Suprapubic skin (tissue), 4 donors: ENCODE measurements at places on chromosomes 2 and 18.

DNA sequence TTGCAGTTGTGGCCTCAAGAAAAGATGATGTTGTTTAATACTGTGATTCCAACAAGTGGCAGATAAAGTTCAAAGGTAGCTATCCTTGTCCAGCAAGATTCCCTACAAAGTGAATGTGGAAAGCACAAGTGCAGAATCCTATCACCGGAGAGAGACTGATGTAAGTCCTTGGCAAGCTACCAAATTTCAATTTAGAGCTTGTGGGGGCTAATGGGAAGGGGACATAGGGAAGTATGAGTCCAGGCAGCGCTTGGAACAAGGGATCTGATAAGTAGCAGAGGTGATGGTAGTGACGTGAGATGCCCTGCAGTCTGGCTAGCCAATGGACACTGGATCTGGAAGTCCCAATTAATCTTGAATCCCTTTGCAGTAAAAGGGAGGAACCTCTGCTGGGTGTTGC, 165.2 kb upstream of the DTNA start:
- no peak overlapping the region for H3K27ac ChIP-seq
- no peak for DNase-seq
- H3K4me3 ChIP-seq, result no peak overlapping the region
- no peaks in the 10 kb centered on the region for H3K36me3 ChIP-seq

GRCh38 chr2:60154142-60154541, 399.3 kb downstream of the BCL11A start:
- no peak overlapping the region for H3K27ac ChIP-seq
- no peak for DNase-seq
- H3K4me3 ChIP-seq, result no peak overlapping the region
- H3K4me1 ChIP-seq, result no peaks in the 10 kb centered on the region

GRCh38 chr18:35106845-35107148, 65.6 kb downstream of the MAPRE2 start:
- no peaks in the 10 kb centered on the region for H3K4me1 ChIP-seq
- H3K27ac ChIP-seq, result no peak overlapping the region
- H3K36me3 ChIP-seq, result no peaks in the 10 kb centered on the region
- no peak for DNase-seq
- H3K4me3 ChIP-seq, result no peak overlapping the region

GRCh38 chr2:207505728-207506127, 24.0 kb upstream of the CREB1 start:
- H3K4me1 ChIP-seq, result peaks cover 20% of the 10 kb centered on the region
- H3K36me3 ChIP-seq, result no peaks in the 10 kb centered on the region
- H3K4me3 ChIP-seq, result no peak overlapping the region
- H3K27me3 ChIP-seq, result no peaks in the 10 kb centered on the region
- no peak for DNase-seq
